Neural progenitor cell (in vitro differentiated cells): ENCODE measurements at places on chromosomes 1 and 21.

DNA sequence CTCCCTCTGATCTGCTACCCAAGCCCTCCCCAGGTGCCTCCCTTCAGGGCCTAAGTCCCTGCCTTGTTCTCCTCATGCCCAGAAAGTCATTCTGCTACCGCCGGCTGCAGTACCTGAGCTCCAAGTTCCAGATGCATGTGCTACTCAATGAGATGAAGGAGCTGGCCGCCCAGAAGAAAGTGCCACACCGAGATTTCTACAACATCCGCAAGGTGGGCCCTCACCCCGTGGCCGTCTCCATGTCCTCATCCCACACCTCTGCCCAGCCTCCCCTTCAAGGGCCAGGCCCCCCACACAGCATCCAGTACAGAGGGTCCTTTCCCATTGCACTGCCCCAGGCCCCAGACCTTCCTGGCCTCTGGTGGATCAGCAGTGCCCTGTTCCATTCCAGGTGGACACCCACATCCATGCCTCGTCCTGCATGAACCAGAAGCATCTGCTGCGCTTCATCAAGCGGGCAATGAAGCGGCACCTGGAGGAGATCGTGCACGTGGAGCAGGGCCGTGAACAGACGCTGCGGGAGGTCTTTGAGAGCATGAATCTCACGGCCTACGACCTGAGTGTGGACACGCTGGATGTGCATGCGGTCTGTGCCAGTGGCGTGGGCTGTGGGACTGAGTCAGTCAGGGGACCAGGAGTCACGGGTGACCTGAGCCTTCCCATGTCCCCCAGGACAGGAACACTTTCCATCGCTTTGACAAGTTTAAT, 8.2 kb downstream of the AMPD2 start:
- DNase-seq: no peak

- no peak for DNase-seq
Measured at GRCh38 chr1:18734001-18734400, 103.4 kb downstream of the PAX7 start.

- peak; percentile 78 for DNase-seq
Measured at GRCh38 chr1:234478152-234478480, 863 bp downstream of the TARBP1 start.

GRCh38 chr1:185733818-185734735, at the start of gene HMCN1:
Gene HMCN1 (plus strand): TSS chr1:185734391. CDS start chr1:185734780, 389 bp downstream.
- peak; percentile 91 for DNase-seq

- DNase-seq: no peak
Measured at GRCh38 chr1:205317311-205317917, 4.1 kb downstream of the NUAK2 start.

GRCh38 chr1:161702250-161702649, 4.8 kb upstream of the FCRLA start:
- no peak for DNase-seq

DNA sequence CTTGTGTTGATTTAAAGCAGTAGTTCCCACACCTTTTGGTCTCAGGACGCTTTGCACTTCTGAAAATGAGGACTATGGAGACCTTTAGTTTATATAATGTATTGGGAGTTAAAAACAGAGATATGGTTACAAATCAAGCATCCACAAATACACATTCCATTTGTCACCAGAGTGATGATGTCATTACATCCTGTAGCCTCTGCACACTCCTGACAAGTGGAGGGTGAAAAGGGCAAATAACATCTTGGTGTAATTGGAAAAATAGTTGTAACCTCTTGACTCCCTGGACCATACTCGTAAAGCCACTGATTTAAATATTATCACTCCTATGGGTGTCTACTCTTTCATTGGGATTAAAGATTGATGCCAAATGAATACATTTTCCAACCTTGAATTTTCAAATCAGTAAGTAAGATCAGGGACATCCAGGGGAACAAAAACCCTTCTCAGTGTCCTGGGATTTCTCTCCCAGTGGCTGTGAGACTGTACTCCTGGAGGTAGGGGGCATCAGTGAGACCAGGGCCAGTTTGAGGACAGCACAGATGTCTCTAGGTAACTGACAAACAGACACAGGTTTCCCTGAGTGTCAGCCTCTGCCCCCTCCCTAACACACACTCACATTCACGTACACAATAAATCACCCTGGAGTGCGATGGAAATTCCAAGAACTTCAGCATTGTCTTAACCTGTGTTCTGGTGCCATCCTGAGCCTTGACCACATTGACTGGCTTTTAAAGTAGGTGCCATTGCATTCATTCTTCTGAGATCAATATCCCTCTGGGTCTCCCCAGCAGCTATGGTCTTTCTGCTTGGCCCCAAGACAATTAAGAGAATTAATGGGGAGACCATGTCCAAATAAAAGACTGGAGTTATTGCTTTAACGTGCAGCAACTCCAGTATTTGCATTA, 63.0 kb downstream of the NR5A2 start:
- peak; percentile 26 for DNase-seq

- no peak for DNase-seq
Measured at GRCh38 chr1:18289597-18289996, 182.0 kb downstream of the IGSF21 start.

- no peak for DNase-seq
Measured at GRCh38 chr1:159970932-159971342, 16.9 kb upstream of the SLAMF9 start.

GRCh38 chr1:205983925-205984725, 19.1 kb downstream of the RAB7B start:
- DNase-seq: peak; percentile 79

- DNase-seq: no peak
Measured at GRCh38 chr1:184800876-184801275, 46.2 kb upstream of the EDEM3 start.

DNA sequence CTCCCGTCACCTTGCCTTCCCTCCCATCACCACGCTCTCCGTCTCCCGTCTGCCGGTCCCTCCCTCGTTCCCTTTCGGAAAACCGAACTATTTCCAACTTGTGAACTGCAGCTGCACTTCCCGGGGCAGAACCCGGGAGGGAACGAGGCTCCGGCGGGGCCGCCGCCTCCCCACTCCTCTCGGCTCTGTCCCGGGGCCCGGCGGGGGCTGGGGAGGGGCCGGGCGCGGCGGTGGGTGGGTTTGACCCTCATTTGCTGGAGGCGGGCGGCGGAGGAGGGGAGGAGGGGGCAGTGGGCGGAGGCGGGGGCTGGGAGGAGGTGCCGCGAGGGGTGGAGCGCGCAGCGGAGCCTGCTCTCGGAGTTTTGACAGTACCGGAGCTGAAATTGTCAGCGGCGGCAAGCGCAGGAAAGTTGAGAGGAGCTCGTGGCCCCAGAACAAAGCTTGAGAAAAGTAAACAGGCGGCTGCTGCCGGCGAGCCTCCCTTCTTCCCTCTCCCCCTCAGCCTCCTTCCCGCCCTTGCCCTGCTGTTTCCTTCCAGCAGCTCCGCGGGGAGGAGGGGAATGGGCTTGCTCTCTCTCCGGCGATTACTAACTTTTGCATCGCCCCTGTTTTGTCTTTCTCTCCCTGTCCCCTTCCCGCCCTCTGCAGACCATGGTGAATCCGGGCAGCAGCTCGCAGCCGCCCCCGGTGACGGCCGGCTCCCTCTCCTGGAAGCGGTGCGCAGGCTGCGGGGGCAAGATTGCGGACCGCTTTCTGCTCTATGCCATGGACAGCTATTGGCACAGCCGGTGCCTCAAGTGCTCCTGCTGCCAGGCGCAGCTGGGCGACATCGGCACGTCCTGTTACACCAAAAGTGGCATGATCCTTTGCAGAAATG, 2.9 kb downstream of the LMO4 start:
- peak; percentile 92 for DNase-seq

DNA sequence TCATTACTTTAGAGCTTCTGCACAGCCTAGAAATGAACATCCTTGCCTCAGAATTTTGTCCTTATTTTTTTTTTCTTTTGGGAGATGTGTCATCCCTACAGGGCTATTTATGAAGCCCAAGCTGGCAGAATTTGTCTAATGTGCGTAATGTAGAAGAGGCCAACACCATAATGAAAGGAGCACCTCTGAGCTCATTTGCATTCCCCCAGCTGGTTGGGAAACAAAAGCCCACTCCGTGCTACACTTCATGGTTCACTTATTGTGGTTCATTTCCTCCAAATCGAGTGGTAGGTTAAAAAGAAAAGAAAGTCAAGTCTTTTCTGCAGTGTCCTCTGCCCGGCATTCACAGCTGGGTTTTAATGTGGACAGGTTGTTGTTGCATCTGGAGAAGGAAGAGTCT, 73.5 kb downstream of the KAZN start:
- DNase-seq: no peak

DNA sequence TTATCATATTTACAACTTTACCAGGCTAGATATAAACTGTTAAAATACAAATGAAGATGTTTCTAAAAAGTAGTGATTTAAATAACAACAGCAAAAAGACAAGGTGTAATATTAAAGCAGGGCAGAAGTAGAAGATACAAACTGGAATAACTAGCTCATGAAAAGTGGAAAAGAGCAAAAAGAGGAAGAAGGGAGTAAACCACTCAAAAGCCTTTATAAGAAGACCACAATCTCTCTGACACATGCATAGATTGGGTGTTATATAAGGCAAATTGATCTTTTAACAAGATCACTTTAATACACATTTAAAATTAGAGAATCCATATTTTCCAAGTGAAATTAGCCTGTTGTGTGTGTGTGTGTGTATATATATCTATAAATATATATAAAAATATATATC, 5.0 kb downstream of the DENND1B start:
- no peak for DNase-seq

- peak; percentile 91 for DNase-seq
Measured at GRCh38 chr1:153568367-153569099, 2.9 kb upstream of the S100A2 start.

- DNase-seq: no peak
Measured at GRCh38 chr21:27388825-27389224, 421.9 kb upstream of the ADAMTS5 start.

DNA sequence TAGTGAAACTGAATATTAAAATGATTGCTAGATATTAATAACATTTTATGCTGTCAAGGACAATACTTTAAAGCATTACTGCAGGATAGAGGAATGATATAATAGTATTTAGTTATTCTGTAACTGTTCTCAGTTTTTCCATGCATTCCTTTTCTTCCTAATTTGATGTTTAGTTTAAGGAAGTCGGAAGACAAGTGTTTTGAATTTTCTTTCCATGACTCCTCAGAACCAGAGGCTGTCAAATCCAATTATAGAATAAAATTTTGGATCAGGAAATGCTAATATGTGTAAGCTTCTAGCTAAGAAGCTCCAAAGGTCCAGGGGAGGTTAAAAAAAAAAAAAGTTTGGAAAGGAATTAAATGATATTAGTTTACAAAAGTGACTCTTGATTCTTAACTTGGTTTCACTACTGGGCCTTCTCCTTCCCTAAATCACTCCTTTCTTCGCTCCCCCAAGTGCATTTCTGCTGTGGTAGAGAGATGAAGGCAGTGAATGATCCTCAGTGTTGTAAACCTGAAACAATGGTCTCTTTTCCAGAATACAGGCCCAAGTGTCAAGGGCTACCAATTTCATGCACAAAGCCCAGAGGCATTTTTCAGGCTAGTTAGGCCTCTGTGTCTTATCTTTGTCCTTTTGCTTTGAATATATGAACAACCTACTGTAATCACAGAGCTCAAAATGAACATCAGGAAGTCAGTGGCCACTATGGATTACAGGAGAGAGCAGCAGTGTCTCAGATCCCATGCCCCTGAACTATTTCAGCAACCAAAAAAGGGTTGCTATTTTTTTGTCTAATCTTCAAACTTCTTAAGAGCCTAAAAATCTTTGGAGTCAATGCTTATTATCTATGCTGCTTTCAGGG, 6.2 kb downstream of the ADSS2 start:
- no peak for DNase-seq

DNA sequence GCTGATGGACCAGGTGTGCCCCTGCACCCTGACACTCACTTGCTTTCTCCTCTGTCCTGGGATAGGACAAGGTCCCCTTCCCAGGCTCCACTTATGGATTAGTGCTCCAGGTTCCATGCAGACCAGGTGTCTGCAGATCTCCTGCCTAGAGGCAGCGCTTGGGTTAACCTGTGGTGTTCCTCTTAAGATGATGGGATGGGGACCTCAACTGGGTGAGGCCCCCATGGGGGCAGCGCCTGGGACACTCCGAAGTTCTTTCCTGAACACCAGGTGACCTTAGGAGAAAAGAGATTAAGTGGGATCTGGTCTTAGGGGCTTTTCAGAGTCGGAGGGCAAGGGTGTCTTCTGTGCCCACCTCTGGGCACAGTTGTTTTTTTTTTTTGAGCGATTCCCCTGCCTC, 21.2 kb downstream of the TNNT2 start:
- DNase-seq: no peak

DNA sequence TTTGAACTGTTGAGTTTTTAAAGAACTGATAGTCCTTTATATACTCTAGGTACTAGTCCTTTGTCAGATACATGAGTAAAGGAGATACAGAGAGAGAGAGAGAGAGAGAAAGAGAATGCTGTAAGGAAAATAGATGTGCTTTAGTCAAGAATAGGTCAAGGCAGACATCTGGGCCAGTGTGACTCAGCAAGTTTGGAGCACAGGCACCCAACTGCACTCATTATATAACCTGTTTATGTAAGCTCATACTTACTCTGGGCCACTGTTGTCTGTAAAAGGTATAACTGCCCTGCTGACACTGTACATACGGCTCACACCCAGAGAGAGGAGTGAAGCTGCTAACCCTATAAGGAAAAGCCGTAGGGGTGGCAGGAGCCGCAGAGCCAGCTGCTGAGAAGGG, 32.2 kb upstream of the AKT3 start:
- no peak for DNase-seq

DNA sequence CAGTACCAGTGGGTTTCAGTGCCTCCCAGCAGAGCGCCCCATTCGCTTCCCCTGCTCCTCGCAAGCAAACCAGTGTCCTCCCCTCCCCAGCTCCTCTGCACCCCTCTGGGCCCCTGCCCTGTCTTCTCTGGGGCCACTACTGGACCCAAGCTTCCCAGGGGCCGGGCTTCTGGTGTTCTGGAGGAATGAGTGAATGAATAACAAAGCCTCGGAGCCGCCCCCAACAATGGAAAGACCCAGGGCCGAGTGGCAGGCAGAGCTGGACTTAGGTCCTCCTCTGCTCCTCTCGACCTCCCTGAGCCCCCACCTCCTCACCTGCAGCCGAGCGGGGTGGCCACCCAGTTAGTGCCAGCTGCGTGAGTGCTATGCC, 37.6 kb downstream of the MATN1 start:
- no peak for DNase-seq

DNA sequence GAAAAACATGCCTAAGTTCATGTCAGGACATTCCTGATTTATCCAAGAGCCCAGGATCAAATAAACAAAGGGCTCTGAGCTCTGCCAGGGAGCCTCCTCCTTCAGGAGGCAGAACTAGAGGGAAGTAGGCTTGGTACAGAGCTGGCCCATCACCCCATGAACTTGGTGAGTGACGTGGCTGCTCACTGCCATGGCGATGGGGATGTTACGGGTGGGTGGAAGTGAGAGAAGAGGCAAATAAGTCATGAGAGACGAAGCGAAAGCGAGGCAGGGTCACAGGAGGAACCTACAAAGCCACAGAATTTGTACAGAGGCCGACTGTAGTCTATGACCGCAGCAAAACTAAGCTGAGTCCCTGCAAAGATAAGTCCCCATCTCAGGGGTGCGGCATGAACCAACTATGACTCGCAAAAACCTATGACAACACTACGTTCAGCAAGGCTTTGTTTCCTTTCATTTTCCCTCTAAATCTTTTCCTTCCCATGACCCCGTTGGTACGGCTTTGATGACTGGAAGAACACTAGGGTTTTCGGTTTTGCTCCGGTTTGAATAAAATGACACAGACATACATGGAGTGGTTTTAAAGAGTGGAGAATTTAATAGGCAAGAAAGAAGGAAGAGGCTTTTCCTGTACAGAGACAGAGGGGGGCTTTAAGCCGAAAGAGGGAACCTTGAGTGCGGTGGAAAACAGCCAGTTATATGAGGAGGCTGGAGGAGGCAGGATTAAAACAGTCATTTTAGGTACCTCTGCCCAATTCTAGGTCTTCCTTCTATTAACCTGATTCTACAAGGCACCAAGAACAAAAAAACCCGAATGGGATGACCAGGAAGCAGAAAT, 74.1 kb downstream of the CD46 start:
- DNase-seq: no peak
